ENCODE measurements at places on chromosomes 2 and 18.

GRCh38 chr2:162261032-162261945 lies 18.0 kb upstream of the FAP start:
- DNase-seq, result no peak

GRCh38 chr2:127575185-127575765 lies 39.8 kb downstream of the MYO7B start:
- DNase-seq, result no peak

GRCh38 chr18:65786474-65786873 lies 35.7 kb downstream of the CDH7 start:
- no peak for DNase-seq

DNA sequence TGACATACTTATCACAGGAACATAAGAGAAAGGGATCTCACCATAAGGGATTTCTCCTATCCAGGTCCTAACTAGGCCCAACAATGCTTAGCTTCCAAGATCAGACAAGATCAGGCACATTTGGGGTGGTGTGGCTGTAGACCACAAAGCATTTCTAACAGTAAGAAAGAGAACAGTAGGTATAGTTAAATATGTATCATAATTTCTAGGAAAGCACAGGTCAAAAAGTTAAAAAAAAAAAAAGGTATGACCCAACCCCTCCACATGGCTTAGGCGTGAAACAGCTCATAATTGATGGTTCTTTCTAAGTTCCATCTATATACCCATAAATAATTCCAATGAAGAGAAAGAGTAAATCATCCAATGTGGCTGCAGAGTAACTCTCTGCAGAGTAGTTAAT lies 6.9 kb downstream of the PRKD3 start:
- DNase-seq, result no peak

GRCh38 chr2:209160800-209161588 lies 262.9 kb upstream of the MAP2 start:
- no peak for DNase-seq

DNA sequence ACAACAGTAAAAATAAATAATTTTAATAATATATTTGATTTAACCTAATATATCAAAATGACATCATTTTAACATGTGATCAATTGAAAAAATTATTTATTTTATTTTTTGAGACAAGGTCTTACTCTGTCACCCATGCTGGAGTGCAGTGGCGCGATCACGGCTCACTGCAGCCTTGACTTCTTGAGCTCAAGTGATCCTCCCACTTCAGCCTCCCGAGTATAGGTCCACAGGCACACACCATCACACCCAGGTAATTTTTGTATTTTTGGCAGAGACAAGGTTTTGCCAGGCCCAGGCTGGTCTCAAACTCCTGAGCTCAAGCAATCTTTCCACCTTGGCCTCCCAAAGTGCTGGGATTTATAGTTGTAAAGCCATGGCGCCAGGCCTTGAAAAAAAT lies 126.7 kb upstream of the COPS8 start:
- no peak for DNase-seq

GRCh38 chr2:19072161-19072560 lies 286.3 kb downstream of the OSR1 start:
- no peak for DNase-seq

- DNase-seq, result no peak
Measured at GRCh38 chr2:29589440-29590103, 331.8 kb downstream of the ALK start.
